ENCODE measurements at places on chromosomes 12 and 14.

GRCh38 chr14:34043627-34044372 lies 92.9 kb upstream of the EGLN3 start:
- no peak for DNase-seq

DNA sequence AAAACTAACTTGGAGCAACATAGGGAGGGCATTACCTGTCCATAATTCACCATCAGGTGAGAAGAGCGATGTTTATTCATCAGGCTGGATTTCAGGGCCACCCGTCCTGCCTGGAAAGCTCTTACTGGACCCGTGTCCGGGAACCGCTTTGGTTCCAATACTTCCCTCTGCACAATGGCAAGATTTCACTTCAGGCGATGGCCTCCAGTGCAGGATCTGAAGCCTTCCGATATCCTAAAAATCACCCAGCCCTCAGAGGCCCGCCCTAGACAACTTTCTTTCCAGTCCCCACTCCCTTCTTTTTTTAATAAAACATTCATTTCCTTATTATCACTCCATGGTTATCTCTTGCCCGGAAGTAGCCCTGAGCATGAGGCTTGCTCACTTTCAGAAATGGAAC lies 92.5 kb downstream of the BCL11B start:
- DNase-seq, result no peak

- DNase-seq, result peak; percentile 30
These were observed 128.0 kb upstream of the RASSF8 start for GRCh38 chr12:25830456-25830855.

GRCh38 chr12:97359021-97359690 lies 103.4 kb upstream of the RMST start:
- no peak for DNase-seq

DNA sequence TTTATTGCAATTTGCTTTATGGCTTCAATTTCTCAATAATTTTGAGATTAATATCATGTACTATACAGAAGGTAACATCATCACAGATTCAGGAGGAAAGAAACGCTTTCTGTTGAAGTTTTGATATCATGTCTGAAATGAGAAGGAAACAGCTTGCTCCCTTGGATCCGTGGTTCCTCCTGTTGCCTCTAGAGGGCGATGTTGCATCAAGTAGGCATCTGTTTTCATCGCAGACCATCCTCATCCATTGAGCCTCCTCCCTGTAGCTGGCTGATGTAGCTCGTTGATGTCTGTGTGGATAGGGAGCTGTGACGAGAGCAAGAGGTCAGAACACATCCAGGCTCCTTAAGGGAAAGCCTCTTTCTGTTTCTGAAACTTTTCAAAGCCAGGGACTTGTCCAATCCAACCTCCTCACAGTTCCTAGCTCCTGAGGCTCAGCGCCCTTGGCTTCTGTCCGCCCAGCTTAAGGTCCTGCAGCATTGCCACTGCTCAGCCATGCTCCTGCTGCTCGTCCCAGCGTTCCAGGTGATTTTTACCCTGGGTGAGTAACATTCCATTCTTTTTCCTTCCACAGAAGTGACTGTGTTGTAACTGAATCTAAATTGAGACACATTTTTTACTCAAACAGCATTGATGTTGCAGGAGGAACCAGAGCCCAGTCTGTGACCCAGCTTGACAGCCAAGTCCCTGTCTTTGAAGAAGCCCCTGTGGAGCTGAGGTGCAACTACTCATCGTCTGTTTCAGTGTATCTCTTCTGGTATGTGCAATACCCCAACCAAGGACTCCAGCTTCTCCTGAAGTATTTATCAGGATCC lies 304.8 kb upstream of the OR4E1 start:
- DNase-seq, result no peak

GRCh38 chr12:53577941-53578352 lies 48.2 kb downstream of the ATF7 start:
- no peak for DNase-seq

DNA sequence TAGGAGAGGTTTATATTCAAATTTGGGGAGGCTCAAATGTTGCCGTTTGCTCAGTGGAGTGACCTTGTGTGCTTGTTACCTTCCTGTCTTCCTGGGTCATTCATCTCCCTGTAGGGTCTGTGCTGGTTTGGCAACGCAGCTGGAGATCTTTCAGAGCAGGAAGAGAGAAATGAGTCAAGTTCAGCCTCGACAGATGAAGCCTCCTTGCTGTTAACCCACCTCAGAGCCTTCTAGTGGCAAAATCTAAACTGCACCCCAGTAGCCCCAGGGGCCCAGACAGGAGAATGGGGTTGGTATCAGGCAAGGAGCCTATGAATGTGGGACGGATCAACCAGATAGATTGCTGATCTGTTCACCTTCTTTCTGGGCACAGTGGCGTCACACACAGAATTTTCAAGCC lies 999.3 kb downstream of the VRK1 start:
- no peak for DNase-seq

GRCh38 chr12:112466011-112466422 lies 47.3 kb downstream of the PTPN11 start:
- DNase-seq, result no peak

- no peak for DNase-seq
These were observed 149.9 kb upstream of the FKBP4 start for GRCh38 chr12:2644683-2645405.

DNA sequence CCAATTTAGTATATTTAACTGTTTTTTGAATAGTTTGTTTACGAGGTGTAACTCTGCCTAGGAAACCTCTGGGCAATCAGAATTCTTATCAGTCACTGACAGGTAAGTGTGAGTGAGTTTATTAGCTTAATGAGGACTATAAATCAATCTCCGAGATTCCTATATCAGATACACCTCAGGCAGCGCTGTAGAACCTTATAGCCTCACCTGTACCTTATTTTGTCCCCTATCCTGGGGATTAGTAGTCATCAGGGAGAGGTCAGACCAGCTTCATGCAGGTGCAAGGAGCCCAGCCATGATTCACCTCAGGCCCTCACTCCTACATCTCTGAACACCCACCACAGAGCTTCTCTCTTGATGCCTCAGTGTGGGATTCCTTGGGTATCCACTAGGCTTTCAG lies 256.0 kb downstream of the KTN1 start:
- DNase-seq, result no peak

DNA sequence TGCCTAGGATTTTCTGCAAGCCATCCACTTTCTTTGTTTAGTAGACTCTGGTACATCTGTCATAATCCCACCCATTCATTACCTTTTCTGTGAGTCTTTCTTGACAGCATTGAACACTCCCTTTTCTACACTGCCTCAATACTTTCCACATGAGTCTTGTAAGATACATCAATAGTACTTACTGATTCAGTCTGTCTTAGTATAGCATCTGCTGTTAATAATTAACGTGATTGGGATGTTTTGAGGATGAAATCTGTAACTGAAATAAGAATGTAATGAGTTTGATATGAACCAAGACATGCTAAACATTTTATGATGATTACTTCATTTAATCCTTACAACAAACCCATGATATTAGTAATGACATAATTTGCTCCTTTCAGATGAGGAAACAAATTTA lies 196.2 kb upstream of the FOXG1 start:
- DNase-seq, result no peak

GRCh38 chr12:100127766-100128511 lies 14.7 kb downstream of the BLTP3B start:
- DNase-seq, result peak; percentile 42

DNA sequence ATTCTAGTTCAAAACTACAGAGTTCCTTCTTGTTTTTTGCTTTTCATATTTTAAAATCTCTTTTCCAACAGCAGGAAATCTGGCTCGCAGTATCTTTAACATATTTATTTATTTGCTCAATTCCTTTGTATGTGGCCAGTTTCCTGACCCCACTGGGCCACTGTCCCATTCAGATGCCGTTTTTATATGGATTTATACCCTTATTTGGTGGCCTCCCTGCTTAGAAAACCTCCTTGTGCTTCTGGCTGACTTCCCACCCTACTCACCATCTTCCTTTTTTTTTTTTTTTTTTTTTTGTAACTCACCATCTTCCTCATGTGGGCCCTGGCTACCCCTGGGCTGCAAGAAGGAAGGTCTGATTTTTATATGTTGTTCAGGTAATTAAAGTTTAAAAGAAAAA lies 53.9 kb downstream of the TTLL5 start:
- no peak for DNase-seq

DNA sequence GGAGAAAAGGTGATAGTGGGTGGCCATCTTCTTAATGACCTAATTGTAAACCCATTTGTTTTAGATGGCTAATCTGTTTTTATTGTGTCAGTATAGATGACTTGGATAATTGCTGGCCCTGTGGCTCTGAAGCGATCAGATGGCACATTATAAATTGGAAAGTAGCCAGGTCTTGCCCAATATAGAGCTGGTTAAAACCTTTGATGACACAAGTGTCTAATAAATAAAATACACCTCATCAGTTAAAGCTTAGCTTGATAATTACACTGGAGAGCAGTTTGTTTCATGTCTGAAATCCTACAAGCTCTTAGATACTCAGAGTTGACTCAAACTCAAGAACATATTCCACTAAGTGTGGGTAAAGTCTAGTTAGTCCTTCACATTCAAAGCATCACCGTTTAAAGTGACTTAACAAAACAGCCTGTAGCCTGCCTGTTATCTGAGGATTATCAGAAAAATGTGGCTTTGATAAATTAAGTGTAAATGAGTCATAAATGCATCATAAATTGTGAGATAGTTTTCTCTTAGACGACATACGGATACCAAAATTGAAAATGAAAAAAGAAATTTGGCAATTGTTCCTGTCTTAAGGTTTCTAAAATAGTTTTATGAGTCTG lies 280.9 kb downstream of the LRIG3 start:
- no peak for DNase-seq

- no peak for DNase-seq
These were observed 3.3 kb downstream of the PARP11 start for GRCh38 chr12:3869865-3870264.

GRCh38 chr12:104493496-104493895 lies 36.7 kb downstream of the CHST11 start:
- DNase-seq, result no peak

GRCh38 chr14:38291681-38292467 lies 36.0 kb upstream of the CLEC14A start:
- no peak for DNase-seq

GRCh38 chr14:94677213-94677612 lies 65.0 kb downstream of the SERPINA3 start:
- DNase-seq, result no peak

- no peak for DNase-seq
These were observed 76.4 kb upstream of the FAR2 start for GRCh38 chr12:29072631-29073030.

DNA sequence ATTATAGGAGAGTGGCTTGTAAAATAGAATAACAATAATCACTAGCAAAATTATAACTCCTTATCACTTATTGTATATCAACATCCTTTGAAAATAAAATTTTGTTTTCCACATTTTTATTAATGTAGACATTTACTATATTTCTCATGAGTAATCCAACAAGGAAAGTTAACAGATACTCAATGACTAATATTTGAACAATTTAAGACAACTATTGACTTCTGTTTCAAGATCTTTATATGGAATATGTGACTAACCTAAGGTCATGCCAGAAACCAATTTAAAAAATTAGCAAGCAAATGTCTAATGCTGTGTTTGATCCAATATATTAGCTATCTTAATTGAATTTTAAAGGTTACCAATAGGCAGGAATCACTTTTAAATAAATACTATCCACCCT lies 638.5 kb upstream of the FLRT2 start:
- DNase-seq, result no peak

DNA sequence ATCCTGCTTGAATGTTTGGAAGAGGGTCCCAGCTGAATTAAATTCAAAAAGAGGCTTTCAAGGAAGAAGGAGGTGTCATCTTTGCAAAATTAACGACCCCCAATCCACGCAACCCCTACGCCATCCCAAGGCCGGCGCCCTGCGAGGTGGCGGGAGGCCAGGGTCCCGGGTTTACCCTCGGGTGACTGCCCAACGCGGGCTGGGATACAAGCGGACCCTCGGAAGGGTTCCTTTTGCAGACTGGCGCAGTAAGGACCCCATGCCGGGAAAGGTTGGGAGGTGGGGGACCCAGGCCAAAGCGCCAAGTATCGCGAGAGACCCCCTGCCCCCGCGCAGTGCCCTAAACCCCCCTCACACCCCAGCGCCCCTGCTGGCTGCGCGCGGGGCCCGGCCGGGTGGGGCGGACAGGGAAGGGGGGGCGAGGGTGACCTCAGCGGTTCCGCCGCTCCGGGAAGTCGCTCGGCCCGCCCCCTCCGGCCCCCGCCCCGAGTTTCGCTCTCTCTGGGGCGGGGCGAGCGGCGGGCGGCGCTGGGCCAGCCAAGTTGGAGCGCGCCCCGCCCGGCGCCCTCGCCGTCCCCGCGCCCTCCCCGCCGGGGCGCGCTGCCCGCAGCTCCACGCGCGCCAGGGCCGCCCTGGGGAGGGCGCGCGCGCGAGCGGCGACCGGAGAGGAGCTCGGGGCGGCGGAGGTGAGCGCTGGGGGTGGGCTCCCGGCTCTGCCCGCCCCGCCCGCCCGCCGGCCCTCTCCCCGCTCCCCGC lies 708 bp upstream of the ZBTB42 start:
- DNase-seq, result peak; percentile 57
